Stomach (tissue), 19 donors: ENCODE measurements at places on chromosomes 7 and 10. TPM values are rescaled to one million over a fixed set of nuclear protein-coding genes. Genes with fewer than 3 reads are reported as not detected.
A peak's percentile ranks its signal among the peaks of the same experiment; 100 is the strongest.

DNA sequence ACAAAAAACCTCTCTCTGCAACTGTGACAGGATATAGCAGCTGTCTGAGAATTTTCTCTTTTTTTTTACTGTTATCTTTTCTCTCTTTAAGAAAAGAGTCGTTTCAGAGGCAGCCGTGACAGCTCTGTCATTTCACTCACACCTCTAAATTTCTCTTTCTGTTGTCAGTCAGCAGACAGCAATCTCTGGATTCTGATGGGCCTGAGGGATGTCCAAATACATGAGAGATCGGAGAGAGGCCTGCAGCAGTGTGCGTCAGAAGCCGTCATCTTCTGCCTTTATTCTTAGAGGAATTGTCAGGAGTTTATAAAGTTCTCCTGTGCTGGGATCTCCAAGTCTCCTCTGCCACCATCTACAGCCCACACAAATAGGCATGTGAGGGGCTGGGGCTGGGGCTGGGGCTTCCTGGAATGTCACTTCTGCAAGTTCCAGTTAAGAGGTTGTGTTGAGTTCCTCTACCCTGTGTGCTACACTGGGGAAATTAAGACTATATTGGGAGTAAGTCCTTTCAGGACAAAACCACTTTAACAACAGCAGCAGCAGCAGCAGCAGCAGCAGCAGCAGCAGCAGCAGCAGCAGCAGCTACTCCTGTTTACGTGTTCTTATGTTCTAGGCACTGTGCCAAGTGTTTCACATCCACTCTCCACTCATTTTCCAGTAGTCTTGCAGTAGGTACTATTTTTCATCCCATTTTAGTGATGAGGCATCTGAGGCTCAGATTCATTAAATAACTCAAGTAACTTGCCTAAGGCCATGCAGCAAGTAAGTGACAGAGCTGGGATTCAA, 541.3 kb downstream of the LRMDA start:
- H3K27me3 ChIP-seq: no peaks in the 10 kb centered on the region
- no peak overlapping the region for H3K4me3 ChIP-seq
- H3K27ac ChIP-seq: peak overlapping the region; percentile 40
- DNase-seq: no peak
- peaks cover 18% of the 10 kb centered on the region for H3K4me1 ChIP-seq

- H3K27me3 ChIP-seq: no peaks in the 10 kb centered on the region
- no peak for DNase-seq
- H3K36me3 ChIP-seq: no peaks in the 10 kb centered on the region
- no peaks in the 10 kb centered on the region for H3K4me1 ChIP-seq
- no peak overlapping the region for H3K27ac ChIP-seq
- no peak overlapping the region for H3K4me3 ChIP-seq
Measured at GRCh38 chr7:149706398-149706797, 67.0 kb downstream of the ZNF467 start.

GRCh38 chr10:64010711-64011110, 489.5 kb downstream of the REEP3 start:
- no peaks in the 10 kb centered on the region for H3K4me1 ChIP-seq
- H3K27me3 ChIP-seq: no peaks in the 10 kb centered on the region

GRCh38 chr7:32062150-32062549, 8.1 kb downstream of the PDE1C start:
- peaks cover 7% of the 10 kb centered on the region for H3K4me1 ChIP-seq
- DNase-seq: peak; percentile 55
- H3K27ac ChIP-seq: no peak overlapping the region
- no peaks in the 10 kb centered on the region for H3K27me3 ChIP-seq
- H3K4me3 ChIP-seq: no peak overlapping the region
- no peaks in the 10 kb centered on the region for H3K36me3 ChIP-seq

NUP205 gene
- 13.4 TPM for total RNA-seq

GRCh38 chr10:120085096-120085796, 192.7 kb downstream of the SEC23IP start:
- no peak overlapping the region for H3K4me3 ChIP-seq
- DNase-seq: peak; percentile 32
- H3K27ac ChIP-seq: no peak overlapping the region
- no peaks in the 10 kb centered on the region for H3K36me3 ChIP-seq

TNRC18 gene
- total RNA-seq: 72.5 TPM

HECW1 gene
- total RNA-seq: 11.1 TPM

NME8 gene
- total RNA-seq: not detected

DNA sequence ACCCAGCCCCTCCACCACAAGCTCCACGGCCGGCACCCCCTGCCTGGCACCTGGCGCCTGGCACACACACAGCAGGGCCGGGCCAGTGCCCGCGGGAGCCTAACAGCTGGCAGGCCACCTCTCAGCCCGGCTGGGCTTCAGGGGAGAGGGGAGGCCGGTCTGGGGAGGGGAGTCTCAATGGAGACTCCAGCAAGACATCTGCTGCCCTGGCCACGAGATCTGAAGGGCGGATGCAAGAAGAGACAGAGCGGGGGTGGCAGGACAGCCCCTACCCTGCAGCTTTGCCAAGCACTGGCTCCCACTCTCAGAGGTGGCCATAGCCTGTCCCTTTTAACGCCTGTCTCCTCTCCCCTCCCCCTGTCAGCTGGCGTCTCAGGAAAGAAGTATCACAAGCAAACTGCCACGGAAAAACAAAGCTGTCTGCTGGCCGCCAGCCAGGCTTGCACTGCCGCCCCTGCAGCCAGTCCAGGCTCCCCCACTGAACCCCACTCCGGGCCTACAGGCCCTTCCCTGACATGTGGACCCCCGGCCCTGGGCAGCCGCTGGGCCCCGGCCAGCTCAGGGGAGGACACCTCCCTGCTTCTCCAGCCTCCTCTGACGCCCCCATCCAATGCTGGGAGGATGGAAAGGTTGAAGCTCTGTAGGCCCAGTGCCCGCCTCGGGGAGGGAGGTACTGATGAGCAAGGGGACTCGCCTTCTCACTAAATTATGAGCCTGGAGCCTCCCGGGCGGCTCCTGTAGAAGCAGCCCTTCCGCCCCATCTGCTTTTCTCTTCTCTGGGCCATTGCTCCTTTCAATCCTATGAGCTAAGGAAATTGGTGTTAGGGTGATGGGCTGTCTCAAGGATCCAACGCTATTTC, 178.4 kb downstream of the ARHGAP12 start:
- peaks cover 28% of the 10 kb centered on the region for H3K4me1 ChIP-seq
- H3K36me3 ChIP-seq: no peaks in the 10 kb centered on the region
- peak overlapping the region; percentile 40 for H3K27ac ChIP-seq
- no peak for DNase-seq
- H3K27me3 ChIP-seq: no peaks in the 10 kb centered on the region

OR2A7 gene
- 3.6 TPM for total RNA-seq

DNA sequence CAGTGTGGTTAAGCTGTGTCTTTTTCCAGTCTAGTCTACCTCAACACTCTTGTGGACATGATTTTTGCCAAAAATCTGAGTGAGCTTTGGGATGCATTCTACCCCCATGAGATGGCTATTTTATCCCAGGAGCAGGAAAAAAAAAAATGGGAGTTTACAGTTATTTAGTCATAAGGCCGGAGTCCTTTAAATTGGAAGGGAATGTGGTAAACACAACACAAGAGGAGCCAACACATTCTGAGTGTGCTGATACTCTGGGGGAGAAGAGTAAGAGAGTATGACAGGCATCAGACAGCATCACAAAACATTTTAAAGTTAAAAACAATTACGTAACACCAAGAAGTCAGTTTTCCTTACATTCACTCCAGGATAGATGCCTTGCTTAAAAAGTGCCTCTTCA, 46.1 kb downstream of the C1GALT1 start:
- H3K27me3 ChIP-seq: no peaks in the 10 kb centered on the region
- no peak overlapping the region for H3K27ac ChIP-seq
- no peak for DNase-seq
- no peaks in the 10 kb centered on the region for H3K4me1 ChIP-seq
- no peaks in the 10 kb centered on the region for H3K36me3 ChIP-seq

DNA sequence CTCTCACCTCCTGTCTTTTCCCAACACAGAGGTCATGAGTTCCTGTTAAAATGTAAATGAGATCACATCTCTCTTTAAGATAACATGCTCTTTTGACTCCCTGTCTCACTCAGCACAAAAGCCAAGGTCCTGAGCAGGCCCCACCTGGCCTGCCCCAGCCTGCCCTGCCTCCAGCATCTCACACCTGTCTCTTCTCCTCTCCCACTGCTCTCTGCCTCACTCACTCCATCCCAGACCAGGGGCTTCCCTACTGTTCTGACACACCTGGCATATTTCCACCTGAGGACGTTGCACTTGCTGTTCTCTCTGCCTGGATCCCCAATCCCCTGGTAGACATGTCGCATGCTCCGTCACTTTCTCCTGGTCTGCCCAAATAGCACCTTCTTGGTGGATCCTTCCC, 285.0 kb upstream of the ZMIZ1 start:
- H3K4me1 ChIP-seq: no peaks in the 10 kb centered on the region
- no peaks in the 10 kb centered on the region for H3K36me3 ChIP-seq
- DNase-seq: no peak
- H3K27me3 ChIP-seq: no peaks in the 10 kb centered on the region
- no peak overlapping the region for H3K4me3 ChIP-seq
- no peak overlapping the region for H3K27ac ChIP-seq

SEMA3E gene
- not detected for total RNA-seq

DNA sequence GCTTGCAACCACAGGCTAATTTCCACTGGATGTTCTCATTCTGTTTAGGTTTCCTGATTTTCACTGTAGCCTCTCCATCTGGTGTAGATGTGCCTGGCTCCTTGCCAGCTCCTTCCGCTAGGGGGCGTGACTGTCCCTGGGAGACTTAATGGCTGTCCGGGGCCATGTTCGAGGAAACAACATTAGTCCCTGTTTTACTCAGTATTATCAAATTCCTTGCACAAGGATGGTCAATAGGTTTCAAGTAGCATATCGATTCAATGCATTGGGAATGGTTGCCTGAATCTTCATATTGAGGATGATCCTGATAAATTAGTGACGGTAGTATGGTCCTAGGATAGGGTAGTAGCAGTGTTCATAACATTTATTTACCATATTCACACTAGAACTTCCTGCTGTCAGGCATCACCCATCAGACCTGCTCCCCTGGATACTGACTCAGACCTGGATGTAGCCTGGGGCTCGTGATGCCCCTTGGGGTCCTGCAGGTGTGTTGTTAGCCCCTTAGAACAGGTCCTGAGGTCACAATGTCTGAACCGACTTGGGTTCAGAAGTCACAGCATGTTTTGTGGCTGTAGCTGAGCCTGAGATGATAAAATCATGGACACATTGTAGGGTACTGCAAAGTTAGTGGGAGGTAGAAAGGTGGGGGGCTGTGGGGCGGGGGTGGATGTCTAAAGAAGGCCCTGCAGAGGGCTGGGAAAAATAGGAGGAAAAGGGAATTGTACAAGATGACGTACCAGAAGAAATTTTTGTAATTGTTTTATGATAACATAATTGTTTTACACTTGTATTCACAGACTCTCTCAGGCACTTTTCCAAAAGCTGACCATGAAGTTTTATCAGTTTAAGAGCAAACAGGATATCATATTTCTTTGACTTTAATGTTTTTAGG, 8.9 kb upstream of the EXOC6 start:
- H3K27me3 ChIP-seq: no peaks in the 10 kb centered on the region
- no peaks in the 10 kb centered on the region for H3K36me3 ChIP-seq
- H3K4me3 ChIP-seq: no peak overlapping the region
- peak; percentile 58 for DNase-seq
- H3K4me1 ChIP-seq: no peaks in the 10 kb centered on the region
- H3K27ac ChIP-seq: no peak overlapping the region
